Erythroblast (primary cell): ENCODE measurements at places on chromosomes 6 and 20.
A peak's percentile ranks its signal among the peaks of the same experiment; 100 is the strongest.

DNA sequence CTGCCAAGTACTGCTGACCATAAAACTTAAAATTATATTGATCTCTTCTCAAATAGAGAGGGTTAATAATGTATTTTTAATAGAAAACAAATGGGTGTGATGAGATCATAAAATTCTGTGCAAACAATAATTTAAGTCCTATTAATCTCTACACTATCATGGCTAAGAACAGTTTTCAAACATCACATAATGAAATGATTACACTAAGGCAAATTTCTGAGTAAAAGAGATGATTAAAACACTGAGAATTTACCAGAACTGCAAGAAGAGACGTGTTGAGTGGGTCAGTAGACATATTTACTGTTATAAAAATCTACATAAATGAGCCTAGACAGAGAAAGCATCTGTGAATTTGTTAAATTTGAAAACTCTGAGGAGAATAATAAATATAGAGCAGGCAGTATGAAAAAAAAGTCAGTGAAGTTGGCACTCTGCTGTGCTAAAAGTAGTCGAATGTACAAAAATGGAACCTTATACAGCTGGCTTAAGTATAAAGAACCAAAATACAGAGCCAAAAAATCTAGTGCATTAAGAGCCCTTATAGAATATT lies 302.6 kb upstream of the MANEA start:
- DNase-seq: no peak

DNA sequence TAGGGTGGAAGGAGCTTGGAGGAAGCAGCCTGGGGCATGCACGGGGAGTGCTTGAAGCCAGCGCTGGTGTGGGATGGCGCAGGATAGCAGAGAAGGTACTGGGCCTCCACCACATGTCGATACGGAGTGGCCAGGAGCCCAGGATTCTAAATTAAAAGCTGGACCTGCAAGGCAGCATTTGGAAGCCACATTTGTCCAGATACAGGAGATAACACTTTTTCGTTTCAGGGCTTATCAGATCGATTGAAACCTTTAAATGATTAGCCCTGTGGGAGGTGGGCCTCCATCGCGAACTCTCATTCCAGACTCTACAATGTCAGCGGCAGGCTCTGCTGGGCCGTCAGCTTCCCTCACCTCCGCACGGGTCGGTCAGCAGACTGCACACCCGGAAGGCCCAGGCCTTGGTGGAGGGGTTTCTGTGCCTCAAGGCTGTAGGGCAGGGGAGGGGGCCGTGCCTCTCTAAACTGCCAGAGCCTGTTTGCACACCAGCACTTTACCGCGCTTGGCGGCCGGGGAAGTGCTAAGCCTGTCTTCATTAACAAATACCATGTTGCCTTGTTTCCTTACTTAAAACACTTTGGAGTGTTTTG lies 17.9 kb downstream of the EDN3 start:
- no peak for DNase-seq

DNA sequence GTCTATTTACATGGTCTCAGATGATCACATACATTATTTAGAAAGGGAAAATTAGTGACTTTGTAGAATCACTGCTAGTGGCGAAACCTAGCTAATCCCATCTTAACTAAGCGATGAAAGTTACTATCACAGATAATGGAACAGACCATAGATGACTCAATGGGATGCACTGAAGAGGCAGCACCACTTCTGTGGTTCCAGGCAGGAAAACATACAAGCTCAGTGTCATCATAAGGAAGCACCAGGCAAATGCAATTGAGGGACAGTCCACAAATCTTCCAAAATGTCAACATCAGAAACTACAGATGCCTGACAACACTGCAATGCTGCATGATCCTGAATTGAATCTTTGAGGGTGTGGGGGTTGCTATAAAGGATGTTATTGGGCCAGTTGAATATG lies 15.9 kb upstream of the SNAI1 start:
- no peak for DNase-seq

GRCh38 chr6:144673807-144674206 lies 388.7 kb downstream of the UTRN start:
- DNase-seq: no peak

DNA sequence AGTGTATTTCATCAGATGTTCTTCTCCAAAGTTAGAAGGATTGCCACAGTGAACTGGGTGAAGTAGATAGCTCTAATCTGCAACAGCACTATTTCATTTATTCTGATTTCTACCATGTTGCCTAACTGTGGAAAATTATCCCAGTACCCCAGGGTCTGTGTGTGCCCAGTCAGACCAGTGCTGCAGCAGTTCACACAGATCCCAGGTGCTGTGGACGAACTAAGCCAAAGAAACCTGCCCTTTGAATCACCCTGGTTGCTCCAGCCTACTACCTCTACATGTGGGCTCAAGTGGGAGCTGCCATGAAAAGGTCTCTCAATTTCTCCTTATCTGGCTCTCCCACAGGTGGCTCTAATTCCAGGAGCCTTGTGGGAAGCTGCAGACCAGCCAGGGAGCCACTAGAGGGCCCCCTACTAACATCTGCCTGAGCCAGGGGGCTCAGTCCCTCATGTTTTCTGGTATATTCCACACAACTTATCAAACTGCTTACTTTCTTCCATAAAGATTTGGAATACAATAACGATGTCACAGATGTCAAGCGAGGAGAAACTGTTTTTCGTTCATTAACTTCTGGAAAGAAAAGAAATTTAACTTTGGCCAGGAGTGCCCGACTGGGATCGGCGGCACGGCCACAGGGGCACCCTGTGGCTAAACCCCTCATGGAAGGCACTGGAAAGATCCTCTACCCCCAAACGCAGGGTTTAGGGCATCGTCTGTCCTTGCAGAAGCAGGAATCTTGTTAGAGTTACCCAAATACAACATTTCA lies 31.6 kb upstream of the LY86 start:
- DNase-seq: peak; percentile 42

DNA sequence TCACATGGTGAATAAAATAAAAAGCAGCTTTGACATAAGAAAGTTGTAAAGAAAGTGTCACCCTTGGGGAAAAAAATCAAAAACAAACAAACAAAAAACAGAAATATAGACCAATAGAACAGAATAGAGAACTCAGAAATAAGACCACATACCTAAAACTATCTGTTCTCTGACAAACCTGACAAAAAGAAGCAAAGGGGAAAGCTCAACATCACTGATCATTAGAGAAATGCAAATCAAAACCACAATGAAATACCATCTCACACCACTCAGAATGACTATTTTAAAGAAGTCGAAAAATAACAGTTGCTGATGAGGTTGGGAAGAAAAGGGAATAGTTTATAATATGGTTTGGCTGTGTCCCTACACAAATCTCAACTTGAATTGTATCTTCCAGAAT lies 159.1 kb downstream of the TINAG start:
- DNase-seq: no peak

DNA sequence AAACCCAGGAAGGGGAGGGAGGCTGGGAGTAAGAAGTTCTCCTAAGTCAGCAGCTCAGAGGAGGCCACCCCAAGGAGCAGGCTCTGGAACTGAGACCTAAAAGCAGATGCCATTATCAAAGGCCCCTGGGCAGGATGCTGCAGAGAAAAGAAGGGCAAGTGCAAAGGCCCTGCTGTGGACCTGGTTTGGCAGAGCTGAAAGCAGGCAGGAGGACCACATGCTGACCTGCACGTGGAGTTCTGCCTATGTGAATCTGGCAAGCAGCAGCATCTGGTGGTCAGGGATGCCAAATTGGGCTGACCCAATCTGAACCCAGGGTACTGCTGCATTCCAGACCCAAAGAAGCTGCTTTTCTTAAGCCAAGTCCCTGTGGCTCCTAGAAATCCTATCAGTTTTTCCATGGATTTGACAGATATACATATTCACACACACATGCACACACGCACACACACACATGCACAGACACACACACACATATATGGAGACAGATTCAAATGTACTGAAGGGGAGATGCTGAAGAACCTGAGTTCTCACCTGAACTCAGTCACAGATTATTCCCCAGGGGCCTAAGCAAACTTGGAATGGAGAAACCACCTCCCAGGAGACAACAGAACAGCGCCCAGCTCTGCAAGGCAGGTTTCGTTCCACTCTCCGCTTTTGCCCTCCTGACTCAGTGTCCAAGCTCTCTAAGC lies 119.9 kb downstream of the FOXA2 start:
- DNase-seq: no peak

DNA sequence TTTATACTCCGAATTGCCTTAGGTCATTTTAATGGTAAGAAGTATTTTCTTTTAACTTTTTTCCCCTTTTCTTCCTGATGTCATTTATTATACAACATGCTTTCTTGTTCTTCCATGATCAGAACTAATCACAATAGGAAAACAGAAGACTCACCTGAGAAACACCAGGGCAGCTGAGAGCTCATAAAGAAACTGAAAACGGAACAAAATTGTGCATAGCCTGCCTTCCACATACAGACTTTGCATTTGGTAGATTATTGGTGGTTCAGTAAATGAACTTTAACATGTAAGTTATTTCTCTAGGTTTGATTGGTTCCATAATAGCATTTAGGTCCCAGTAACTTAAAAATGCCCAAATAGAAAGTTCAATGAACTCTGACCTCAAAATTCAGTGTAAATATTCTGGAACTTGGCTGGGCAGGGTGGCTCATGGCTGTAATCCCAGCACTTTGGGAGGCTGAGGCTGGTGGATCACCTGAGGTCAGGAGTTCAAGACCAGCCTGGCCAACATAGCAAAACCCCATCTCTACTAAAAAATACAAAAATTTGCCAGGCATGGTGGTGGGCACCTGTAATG lies 161.1 kb upstream of the DTNBP1 start:
- no peak for DNase-seq

- peak; percentile 47 for DNase-seq
Measured at GRCh38 chr6:154508573-154509375, 1.7 kb downstream of the CNKSR3 start.

GRCh38 chr6:150273457-150274309 lies 95.1 kb upstream of the IYD start:
- DNase-seq: no peak

DNA sequence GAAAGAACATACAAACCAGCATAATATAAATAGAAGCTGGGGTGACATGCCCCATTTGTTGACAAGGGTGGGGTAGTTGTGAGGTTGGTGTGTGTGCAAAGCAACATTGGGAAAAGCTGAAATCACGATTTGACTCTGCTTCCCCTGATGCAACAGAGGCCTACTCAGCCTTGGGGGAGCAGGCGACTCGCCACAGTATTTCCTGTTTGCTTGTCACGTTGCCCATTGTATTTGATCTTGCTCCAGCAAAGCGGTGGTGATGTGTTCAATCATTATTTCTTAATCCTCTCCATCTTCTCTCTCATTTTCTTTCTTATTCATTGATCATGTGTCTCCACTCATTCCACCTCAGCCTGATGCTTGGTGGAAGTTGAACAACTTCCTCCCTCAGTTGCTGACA lies 165.8 kb upstream of the CITED2 start:
- DNase-seq: no peak
